ENCODE measurements at places on chromosomes 3 and 15.

- no peak overlapping the region for H3K27ac ChIP-seq
- no peaks in the 10 kb centered on the region for H3K36me3 ChIP-seq
- no peak overlapping the region for H3K4me3 ChIP-seq
- no peaks in the 10 kb centered on the region for H3K27me3 ChIP-seq
- DNase-seq = no peak
Measured at GRCh38 chr3:69869643-69870042, 129.9 kb upstream of the SAMMSON start.

- no peaks in the 10 kb centered on the region for H3K36me3 ChIP-seq
- no peaks in the 10 kb centered on the region for H3K4me1 ChIP-seq
- H3K27ac ChIP-seq = no peak overlapping the region
- H3K4me3 ChIP-seq = no peak overlapping the region
- H3K27me3 ChIP-seq = peaks cover 2% of the 10 kb centered on the region
Measured at GRCh38 chr15:58206151-58206550, 68.0 kb downstream of the AQP9 start.

GRCh38 chr3:119969759-119970158, 124.5 kb downstream of the GSK3B start:
- H3K27ac ChIP-seq = no peak overlapping the region
- no peaks in the 10 kb centered on the region for H3K27me3 ChIP-seq
- peaks cover 7% of the 10 kb centered on the region for H3K4me1 ChIP-seq
- no peak overlapping the region for H3K4me3 ChIP-seq
- no peaks in the 10 kb centered on the region for H3K36me3 ChIP-seq

GRCh38 chr3:123655400-123655799, 70.5 kb upstream of the HACD2 start:
- H3K36me3 ChIP-seq = peaks cover 5% of the 10 kb centered on the region
- H3K4me1 ChIP-seq = peaks cover 6% of the 10 kb centered on the region
- H3K27ac ChIP-seq = no peak overlapping the region
- H3K27me3 ChIP-seq = no peaks in the 10 kb centered on the region

Data from naive B cell (primary cell).